ENCODE measurements at places on chromosomes 2 and 18. TPM values are rescaled to one million over a fixed set of nuclear protein-coding genes. Genes with fewer than 3 reads are reported as not detected.

The EFEMP1 gene
- total RNA-seq = not detected

The TUBA3D gene
- total RNA-seq = not detected

The GPR17 gene
- not detected for total RNA-seq

The CPO gene
- not detected for total RNA-seq

The INO80B gene
- 77.5 TPM for total RNA-seq

The ACADL gene
- total RNA-seq = not detected

The SEMA4F gene
- 19.3 TPM for total RNA-seq

The METTL5 gene
- 37.0 TPM for total RNA-seq

The CD8B2 gene
- not detected for total RNA-seq

The RUFY4 gene
- not detected for total RNA-seq

The MEP1B gene
- total RNA-seq = not detected

The FAM124B gene
- not detected for total RNA-seq

The PID1 gene
- total RNA-seq = not detected

The BIN1 gene
- total RNA-seq = 93.9 TPM

DNA sequence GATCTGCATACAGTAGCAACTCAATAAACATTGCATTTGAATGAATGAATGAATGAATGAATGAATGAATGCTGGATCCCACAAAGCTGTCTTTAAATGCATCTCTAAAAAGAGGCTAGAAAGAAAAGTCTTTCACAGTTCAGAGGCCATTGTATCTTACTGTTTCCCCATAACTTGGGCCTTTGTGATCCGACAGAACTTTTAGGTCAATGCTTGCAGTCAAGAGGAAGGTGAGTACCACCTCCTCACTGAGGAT, 119.9 kb upstream of the COPS8 start:
- DNase-seq = no peak

GRCh38 chr18:74243127-74243526, 48.6 kb downstream of the CYB5A start:
- no peak for DNase-seq

DNA sequence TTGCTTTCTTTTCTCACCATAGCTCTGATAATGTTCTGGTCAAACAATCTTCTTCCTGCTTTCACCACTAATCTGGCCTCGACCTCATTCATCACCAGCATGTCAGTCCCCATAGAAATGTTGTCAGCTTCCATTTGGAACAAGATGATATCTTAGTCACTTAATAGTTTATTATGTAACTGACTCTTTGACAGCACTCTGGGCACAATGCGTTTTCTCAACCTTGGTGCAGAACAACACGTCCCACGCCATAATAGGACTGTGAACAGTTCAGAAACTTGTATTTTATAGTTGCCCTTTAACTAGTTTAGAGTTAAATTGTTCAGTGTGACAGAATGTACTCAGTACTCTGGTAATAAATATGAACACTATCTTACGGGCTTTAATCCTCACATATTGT, 106.0 kb downstream of the MC4R start:
- DNase-seq = no peak

GRCh38 chr2:108586631-108587030, 52.4 kb downstream of the LIMS1 start:
- DNase-seq = no peak

- no peak for DNase-seq
Observed at GRCh38 chr2:235377176-235377575, 116.7 kb upstream of the AGAP1 start.

GRCh38 chr2:215363461-215364156, 51.8 kb downstream of the ATIC start:
- no peak for DNase-seq

- no peak for DNase-seq
Observed at GRCh38 chr2:9294764-9295163, 88.2 kb downstream of the ASAP2 start.

DNA sequence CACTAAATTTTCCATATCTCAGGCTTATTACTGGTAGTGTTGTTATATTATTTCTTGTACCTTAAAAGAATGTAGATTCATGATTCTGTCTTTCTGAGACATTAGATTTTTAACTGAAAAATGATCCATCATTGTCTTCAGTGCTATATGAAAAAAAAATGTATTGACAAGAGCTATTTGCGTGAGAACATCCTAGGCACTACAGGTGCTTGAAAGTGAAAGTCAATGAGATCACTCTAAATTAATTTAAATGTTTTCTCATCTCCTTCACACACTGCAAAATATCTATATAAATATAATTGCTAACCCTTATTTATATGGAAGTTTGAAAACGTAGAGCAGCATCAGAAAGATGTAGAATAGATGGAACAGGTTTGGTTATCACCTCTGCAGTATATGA, 684.6 kb downstream of the TRIB2 start:
- DNase-seq = no peak

- DNase-seq = no peak
Observed at GRCh38 chr2:15812187-15812780, 128.1 kb upstream of the MYCN start.

GRCh38 chr18:37547196-37547827, 18.3 kb downstream of the CELF4 start:
- no peak for DNase-seq

GRCh38 chr2:15582710-15583357, 8.8 kb upstream of the DDX1 start:
- peak; percentile 24 for DNase-seq

DNA sequence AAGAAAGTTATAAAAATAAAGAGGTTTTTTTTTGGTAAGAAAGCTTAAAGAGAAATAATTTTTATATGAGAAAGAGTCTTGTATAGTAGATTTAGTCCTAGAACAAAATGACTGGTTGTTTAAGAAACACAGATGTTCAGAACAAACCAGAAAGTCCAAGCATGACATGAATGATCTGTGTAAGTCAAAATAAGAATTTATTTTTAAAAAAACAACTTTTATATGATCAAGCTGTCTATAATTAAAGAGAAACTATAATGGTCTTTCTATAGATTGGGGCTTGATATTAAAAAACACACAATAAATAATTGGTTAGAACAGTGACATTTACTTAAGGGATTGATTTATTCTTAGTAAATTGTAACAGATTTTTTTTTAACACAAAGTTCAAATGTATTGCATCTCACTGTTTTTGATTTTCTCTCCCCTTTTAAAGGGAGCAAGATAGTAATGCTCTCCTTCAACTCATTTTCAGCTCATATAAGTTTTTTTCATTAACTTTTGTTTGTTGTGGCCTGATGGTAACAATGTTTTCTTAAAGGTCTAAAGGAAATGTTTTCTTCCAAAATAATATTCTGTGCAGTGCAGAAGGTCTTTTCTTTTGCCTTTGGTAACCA, 1256.8 kb downstream of the LRP1B start:
- no peak for DNase-seq

GRCh38 chr2:119006441-119006840, 64.4 kb downstream of the MARCO start:
- no peak for DNase-seq

DNA sequence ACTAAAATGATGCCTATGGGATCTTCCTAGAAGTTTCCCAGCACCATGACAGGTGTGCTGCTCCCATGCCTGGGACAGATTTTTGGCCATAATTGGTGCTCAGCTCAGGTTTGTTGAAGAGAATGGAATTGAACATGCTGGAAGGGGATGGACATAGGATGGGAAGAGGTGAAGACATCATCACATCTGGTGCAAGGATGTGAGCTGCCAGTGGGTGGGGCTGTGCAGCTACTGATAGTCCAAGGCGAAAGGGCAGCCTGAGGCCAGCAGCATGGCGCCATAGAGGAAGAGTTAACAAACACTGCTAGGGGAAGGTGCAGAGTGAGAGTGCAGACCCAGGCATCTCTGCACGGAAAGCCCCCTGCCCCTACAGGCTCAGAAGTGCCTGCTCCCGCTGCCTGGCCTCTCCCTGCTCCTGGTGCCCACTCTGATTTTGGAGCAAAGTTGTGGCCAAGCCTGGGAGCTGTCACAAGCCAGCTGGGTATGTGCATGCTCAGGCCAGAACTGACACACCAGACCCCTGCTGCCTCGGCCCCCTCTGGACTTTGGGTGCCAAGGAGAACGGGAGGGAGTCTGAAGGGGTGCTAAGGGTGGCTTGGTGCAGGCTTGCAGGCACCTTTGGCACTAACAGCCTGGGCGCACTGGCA, 178.6 kb downstream of the ZBTB7C start:
- no peak for DNase-seq

GRCh38 chr18:76394780-76395476, 100.1 kb downstream of the ZNF516 start:
- no peak for DNase-seq

- no peak for DNase-seq
Observed at GRCh38 chr18:7946734-7947377, 379.7 kb downstream of the PTPRM start.

GRCh38 chr18:51824746-51825145, 515.3 kb upstream of the DCC start:
- no peak for DNase-seq

GRCh38 chr2:174350018-174350417, 15.3 kb downstream of the SP9 start:
- DNase-seq = no peak

- DNase-seq = no peak
Observed at GRCh38 chr2:239610457-239611221, 209.8 kb upstream of the HDAC4 start.

GRCh38 chr18:68972176-68972575, 174.3 kb downstream of the CCDC102B start:
- no peak for DNase-seq

DNA sequence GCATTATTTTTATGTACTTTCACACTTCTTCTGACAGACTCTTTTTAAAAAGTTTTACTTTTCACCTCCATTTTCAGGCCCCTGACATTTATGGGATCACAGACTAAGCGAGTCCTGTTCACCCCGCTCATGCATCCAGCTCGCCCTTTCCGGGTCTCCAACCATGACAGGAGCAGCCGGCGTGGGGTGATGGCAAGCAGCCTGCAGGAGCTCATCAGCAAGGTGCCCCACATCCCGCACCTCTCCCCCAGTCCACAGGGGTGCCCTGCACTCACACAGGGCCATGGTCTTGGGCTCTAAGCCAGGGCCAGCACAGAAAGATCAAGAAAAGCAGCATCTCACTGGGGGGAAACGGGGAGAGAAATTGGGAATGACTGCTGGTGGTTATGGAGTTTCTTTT, 8.6 kb downstream of the CIDEA start:
- no peak for DNase-seq

GRCh38 chr18:28167835-28168349, 9.0 kb downstream of the CDH2 start:
- DNase-seq = no peak

GRCh38 chr18:48921305-48922225, 29.2 kb downstream of the SMAD7 start:
- no peak for DNase-seq

DNA sequence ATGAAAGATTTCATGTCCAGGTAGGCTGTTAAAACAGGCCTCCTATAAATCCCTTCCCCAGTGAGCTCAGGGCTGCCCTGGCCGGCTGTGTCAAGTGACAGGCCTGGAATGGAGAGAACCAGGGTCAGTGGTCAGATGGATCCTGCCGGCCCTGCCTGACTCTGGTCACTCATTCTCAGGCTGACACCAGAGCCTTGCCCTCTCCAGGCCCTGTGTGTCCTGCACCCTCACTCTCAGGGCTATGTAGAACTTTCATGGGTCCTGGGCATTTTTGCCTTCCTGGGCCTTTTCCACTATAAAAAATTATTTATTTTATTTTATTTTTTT, 82.0 kb upstream of the RGPD5 start:
- DNase-seq = no peak

- DNase-seq = no peak
Observed at GRCh38 chr2:141528990-141529389, 601.8 kb downstream of the LRP1B start.

- no peak for DNase-seq
Observed at GRCh38 chr2:123906361-123906760, 118.7 kb upstream of the CNTNAP5 start.

Measured in B cell (primary cell).